ENCODE measurements at places on chromosomes 4 and X. TPM values are rescaled to one million over a fixed set of nuclear protein-coding genes. Genes with fewer than 3 reads are reported as not detected.

DNA sequence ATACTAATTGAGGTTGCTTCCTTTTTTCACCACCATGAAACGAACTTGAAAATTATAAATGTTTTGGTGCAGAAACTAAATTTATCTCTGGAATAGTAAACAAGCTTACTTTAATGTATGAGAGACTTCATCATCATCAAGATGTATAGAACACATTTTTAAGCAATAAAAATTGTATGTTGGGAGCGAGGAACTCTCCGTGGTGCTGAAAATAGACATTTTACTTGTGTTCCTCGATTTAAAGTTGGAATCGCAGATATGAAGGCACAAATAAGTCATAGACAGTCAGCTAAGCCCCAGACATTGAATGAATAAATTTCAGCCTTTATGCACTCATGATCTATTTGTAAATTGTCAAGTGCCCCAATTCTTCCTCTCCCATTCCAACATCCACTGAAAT lies 310.7 kb downstream of the STK32B start:
- peak; percentile 52 for DNase-seq

- no peak for DNase-seq
These were observed 224.2 kb downstream of the RCHY1 start for GRCh38 chr4:75289914-75290582.

- DNase-seq: no peak
These were observed 84.2 kb upstream of the WDFY3 start for GRCh38 chr4:85050736-85051135.

Gene TKTL2
- not detected for total RNA-seq

DNA sequence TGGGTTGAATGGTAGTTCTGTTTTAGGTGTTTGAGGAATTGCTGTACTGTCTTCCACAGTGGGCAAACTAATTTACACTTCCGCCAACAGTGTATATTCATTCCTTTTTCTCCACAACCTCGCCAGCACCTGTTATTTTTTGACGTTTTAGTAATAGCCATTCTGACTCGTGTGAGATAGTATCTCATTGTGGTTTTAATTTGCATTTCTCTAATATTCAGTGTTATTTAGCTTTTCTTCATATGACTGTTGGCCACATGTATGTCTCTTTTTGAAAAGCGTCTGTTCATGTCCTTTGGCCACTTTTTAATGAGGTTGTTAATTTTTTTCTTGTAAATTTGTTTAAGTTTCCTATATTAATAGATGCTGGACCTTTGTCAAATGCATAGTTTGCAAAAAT lies 26.9 kb upstream of the WDR17 start:
- no peak for DNase-seq

DNA sequence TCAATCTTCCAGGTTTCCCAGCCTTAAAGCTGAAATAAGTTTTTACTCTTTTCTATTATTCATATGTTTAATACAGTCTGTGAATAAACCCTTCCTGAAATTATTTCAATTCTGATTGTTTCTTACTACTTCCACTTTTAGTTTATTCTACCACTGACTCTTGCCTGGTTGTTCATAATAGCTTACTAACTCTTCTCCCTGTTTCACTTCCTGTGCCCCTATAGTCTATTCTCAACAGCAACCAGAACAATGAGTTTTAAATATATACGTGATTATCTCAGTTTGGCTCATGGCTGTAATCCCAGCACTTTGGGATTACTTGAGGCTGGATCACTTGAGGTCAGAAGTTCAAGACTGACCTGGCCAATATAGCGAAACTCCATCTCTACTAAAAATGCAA lies 408.0 kb upstream of the SPOCK3 start:
- no peak for DNase-seq

GRCh38 chr4:149247164-149247563 lies 568.5 kb downstream of the IQCM start:
- DNase-seq: peak; percentile 40

Gene CFAP99
- 2.6 TPM for total RNA-seq

DNA sequence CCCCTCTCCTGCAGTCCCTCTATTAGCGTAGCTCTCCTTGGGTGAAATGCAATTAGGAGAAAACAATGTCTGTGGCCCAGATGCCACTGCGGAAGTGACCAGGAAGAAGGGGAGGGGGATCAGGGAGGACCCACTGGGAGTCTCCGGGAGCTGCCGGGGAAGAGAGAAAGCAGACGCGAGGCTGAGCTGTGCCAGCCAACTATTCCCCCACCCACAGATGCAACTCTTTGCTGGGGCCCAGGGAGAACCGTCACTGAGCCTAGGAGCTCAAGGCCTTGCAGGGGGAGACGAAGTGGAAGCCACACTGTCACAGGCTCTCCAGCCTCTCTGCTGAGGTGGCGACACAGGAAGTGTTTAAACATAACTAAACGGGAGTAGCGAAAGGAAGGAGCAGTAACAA lies 149.2 kb downstream of the BCOR start:
- no peak for DNase-seq

All from lung (tissue), 17 donors.